Melanocyte of skin (primary cell): ENCODE measurements at places on chromosomes 4 and X. TPM values are rescaled to one million over a fixed set of nuclear protein-coding genes. Genes with fewer than 3 reads are reported as not detected.

Gene SASH3
- not detected in 2 replicates for total RNA-seq

Gene GUCY1A1
- under 0.01 TPM in 1 of 2 replicates, not detected in the other for total RNA-seq

Gene GPC3
- total RNA-seq = under 0.01 TPM in 2 replicates

Gene ENPEP
- under 0.01 TPM in 1 of 2 replicates, not detected in the other for total RNA-seq

Gene LPAR4
- not detected in 2 replicates for total RNA-seq

Gene GAGE13
- total RNA-seq = not detected in 2 replicates
